ENCODE measurements at places on chromosomes 7 and 10. TPM values are rescaled to one million over a fixed set of nuclear protein-coding genes. Genes with fewer than 3 reads are reported as not detected.

DNA sequence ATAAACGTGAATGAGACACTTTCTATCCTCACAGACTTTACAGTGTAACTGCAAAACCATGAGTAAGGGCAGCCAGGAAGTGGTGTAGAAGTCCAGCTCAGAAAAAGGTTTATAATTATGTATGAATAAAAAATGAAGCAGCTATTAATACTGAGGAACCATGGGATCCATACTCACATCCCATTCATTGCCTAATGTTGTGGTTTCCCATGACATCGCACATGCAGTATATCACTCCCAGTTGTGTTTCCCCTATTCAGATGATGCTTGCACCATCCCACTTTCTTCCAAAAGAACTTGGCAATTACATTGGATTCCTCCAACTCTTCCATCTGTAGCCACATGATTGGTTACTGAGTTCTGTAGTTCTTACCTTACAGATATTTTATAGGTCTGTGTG lies 74.5 kb upstream of the SEMA3D start:
- DNase-seq = no peak

The SPRN gene
- total RNA-seq = not detected

The ASB15 gene
- not detected for total RNA-seq

The CPA2 gene
- total RNA-seq = 64.7 TPM

DNA sequence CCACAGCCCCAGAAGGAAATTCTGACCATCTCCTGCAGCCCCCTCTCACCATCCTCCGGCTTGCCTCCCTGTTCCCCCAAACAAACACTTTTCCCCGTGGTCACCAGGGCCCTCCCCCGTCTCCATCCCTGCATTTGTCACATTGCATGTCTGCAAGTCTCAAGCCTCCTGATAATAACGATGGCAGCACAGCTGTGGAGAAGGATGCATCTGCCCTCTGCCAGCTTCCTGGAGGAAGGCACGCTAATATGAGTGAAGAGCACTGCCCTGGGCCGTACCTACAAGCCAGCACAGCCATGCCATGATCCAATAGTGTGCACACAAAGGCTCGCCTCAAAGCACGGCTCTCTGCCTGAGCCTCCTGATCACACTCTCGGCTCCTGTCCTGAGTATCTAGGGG lies 98.5 kb downstream of the SLIT1 start:
- no peak for DNase-seq

DNA sequence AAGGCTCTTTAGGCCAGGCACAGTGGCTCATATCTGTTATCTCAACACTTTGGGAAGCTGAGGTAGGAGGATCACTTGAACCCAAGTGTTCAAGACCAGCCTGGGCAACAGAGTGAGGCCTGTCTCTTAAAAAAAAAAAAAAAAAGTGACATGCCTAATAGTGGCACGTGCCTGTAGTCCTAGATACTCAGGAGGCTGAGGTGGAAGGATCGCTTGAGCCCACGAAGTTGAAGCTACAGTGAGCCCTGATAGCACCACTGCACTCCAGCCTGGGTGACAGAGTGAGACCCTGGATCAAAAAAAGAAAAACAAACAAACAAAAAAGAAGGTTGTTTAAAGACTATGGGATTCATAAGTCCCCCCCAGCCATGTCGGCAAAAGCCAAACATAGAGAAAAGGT lies 42.2 kb upstream of the NRF1 start:
- no peak for DNase-seq

The NRAP gene
- total RNA-seq = not detected

DNA sequence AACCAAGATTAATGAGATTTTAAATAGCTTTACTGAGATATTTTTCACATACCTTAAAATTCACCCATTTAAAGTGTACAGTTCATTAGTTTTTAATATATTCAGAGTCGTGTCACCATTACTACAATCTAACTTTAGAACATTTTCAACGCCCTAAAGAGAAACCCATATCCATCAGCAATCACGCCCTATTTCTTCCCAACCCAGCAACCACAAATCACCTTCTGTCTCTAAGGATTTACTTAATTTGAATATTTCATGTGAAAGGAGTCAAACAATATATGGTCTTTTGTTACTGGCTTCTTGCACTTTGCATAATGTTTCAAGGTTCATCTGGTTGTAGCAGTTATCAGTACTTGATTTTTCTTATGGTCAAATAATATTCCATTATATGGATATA lies 25.1 kb upstream of the PDZD8 start:
- no peak for DNase-seq

GRCh38 chr7:88485821-88486220 lies 179.1 kb upstream of the STEAP4 start:
- DNase-seq = no peak

DNA sequence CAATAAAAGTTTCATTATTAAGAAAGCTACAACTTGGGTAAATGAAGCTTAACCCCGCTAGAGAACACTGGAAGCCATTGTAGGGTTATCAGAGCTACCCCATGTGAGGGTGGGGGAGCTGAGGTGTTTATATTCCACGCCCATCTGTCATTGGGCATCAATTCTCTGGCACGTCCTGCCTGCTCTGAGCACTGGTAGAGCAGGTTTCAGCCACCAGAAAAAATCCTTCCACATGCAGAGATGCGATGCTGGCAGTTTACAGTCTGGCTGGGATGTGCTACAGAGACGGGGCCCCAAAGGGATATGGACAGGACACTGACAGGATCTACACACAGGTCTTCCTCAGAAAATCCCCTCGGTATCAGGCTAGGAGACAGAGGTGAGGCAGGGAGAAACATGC lies 15.9 kb upstream of the RAPGEF5 start:
- peak; percentile 35 for DNase-seq

The PILRA gene
- not detected for total RNA-seq

All from stomach (tissue), 19 donors.